ENCODE measurements at places on chromosomes 11 and 22.

DNA sequence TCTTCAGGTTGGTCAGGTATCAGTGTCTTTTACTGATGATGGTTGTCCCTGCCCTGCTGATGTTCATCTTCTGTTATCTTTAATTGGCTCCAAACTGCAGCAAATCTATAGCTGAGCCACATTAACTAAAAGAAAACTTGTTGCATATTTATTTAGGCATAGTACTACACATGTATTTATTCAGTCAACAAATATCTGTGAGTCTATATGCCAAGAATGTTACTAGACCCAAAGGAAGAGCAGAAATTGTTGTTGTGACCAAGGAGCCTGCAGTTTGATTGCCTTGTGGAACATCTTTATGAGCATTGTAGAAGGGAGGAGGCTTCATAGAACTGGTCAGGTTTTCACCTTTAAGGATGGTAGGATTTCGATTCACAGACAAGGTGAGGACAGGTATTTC, 10.1 kb downstream of the BMAL1 start:
- no peak for DNase-seq

DNA sequence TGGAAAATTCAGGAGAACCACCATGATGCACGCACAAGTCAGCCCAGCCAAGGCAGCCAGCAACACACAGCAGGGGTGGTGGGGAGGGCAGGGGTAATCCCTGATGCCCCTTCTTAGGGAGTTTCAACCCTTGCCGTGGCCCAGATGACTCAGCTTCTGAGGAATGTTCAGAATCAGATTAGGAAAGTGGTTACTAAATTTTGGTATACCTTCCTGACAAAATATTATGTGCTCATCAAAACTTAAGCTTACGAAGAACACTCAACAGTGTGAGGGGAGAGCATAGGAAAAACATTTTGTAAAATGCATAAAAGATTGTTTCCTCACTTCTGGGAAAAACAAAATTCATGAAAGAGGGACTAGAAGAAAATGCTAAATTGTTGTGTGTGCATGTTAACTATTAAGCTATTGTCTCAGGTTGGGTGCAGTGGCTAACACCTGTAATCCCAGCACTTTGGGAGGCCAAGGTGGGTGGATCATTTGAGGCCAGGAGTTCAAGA, 32.1 kb downstream of the SERPIND1 start:
- no peak for DNase-seq

DNA sequence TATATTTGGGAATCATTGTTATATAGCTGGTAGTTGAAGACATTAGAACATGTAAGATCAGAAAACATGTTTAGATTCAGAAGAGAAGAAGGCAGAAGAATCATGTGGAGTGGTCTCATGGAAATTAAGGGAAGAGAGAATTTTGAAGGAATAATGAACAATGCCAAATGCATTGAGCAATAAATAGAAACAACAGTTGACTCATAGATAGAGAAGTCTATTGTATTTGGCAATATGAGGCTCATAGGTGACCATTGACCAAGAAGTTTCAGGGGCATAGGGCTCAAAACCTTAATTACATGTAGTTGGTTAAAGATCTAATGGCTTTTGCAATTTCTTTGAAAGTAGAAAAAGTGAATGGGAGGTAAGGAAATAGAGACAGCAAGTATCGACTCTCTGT, 123.9 kb downstream of the PAX6 start:
- no peak for DNase-seq

DNA sequence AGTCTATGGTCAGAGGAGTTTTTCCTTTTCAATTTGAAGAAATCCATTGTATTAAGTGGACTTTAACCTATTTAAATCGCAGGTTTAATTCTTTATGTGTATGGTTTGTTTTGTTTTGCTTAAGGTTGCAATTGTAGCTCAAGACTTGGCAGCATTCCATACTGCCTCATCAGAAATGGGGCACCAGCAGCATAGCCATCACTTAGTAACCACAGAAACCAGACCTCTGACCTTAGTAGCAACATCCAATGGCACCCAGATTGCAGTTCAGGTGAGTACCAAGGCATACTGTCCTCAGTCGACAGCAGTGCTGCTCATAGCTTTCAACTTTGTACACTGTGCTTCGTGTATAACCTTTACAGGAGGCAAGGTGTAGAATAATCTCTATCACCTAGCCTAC, 48.4 kb upstream of the WEE1 start:
- DNase-seq, result no peak

DNA sequence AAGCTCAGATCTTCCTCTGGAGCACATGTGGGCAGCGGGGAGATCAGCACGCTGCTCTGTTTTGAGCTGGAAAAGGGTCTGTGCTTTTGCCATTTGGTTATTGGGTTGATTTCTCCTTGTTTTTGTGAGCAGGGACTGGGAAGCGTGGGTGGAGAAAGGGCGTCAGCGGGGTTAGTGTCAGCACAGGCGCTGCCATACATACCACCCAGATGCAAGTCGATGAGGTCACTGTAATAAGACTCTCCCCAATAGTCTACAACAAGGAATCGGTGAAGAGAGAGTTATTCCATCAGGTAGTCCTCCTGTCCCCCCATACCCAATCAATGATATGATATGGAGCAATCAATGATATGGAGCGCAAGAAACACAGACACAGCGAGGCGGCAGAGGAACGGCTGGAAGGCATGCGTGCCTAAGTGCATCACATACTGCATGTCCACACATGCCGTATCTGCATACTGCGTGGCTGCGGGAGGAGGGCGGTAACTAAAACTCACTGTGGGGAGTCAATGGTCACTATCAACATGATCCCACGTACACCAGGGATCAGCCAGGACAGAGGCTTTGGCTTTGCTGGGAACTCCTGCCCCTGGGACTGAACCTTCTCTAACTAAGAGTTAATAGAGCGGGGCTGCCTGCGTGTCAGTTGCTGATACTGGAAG, 29.5 kb upstream of the BID start:
- DNase-seq, result no peak

Data from sciatic nerve (tissue), 2 donors.